ENCODE measurements at places on chromosomes 1 and 21.
A peak's percentile ranks its signal among the peaks of the same experiment; 100 is the strongest.

DNA sequence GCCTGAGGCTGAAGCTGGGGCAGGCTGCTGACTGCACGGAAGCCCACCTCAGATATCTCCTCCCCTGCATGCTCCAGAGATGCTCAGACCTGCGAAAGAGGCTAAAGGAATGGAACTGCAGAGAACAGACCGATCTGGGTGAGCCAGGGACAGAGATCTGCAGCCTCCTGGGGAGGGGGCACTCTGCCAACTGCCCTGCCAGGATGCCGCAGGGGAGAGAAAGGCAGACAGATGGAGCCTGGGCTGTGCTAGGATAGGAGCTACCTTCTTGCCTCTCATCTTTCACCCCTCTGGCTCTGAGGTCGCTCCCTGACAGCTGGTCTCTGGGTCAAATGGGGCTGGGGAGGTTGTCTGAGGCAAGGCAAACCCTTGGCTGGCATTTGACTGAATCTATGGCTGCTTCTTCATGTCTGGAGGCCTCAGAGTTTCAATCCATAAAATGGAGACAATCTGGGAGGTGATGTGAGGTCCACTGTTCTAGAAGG, 238.2 kb downstream of the GRIK3 start:
- no peak for DNase-seq

DNA sequence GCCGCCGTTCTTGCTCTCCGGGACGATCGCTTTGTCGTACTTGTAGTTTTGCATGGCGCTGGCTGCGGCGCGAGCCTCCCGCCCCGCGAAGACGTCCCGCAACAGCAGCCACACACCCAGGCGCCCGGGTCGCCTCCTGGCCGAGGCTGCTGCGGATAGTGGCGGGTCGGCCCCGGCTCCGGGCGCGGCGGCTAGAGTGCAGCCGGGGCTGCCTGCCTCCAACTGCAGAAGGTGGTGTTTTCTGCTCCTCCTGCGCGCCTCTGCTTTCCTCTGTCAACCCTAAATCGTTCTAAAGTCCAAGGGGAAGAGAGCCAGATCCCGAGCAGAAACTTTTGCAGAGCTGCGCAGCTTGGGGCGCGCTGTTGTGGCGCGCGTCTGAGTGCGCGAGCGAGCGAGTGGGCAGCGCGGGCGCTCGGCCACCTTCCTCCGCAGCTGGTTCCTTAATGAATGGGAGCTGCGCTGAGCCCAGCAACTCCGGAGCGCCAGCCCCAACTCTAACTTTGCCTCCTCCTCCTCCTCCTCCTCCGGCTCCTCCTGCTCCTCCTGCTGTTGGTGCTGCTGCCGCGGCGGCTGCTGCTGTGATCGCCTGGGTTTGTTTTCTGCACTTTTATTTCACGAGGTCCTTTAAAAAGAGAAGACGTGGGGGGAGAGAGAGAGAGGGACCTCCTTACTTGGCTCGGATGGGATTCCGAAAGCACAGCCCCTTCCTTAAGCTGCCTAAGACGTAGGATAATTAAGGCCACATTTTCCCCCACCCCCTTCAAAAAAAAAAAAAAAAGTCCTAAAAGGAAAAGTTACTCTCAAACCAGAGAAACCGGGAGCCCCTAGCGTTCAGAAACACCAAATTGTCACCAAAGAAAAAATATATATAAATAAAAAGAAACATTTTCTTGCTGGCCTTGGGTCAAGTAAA, at the start of gene PLPP3:
TSS of gene PLPP3 (minus strand) at position 601 of the 913 bp plus-strand sequence. CDS start at position 54, 547 bp downstream.
- peak; percentile 68 for DNase-seq

- no peak for DNase-seq
These were observed 103.6 kb downstream of the PSMG1 start for GRCh38 chr21:39079617-39080016.

GRCh38 chr1:91779548-91780021, 106.4 kb downstream of the TGFBR3 start:
- no peak for DNase-seq

DNA sequence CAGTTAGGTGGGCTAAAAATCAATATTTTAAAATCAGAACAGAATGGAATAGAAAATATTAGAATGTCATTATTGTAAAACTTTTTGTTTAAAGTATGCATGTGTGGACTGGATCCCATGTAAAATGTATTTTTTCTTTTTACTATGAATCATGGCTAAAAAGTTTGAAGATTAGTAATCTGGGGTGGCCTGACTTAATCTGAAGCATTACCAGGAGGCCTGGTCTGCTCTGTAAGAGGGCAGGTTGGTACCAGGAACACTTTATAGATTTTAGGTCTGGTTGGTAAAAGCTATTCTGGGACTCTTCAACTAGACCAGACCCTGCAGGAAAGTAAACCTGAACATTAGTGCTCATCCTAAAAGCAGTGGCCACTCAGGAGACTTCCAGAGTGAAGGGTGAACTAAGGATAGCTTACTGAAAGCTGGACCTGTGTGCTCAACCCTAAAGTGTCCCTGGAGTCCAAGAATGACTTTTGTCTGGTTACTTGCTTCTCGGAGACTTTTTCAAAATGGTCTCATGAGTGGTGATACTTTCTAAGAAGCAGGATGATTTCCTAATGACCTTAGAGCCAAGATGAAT, 16.5 kb downstream of the RGL1 start:
- DNase-seq, result no peak

DNA sequence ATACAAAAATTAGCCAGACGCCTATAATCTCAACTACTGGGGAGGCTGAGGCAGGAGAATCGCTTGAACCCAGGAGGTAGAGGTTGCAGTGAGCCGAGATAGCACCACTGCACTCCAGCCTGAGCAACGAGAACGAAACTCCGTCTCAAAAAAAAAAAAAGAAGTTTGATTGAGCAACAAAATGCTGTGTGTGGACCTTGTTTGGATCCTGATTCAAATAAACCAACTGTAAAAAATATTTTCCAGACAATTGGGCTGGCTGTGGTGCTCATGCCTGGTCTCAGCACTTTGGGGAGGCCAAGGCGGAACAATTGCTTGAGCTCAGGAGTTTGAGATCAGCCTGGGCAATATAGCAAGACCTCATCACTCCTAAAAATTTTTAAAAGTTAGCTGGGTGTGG, 16.8 kb downstream of the PTAFR start:
- DNase-seq, result no peak

DNA sequence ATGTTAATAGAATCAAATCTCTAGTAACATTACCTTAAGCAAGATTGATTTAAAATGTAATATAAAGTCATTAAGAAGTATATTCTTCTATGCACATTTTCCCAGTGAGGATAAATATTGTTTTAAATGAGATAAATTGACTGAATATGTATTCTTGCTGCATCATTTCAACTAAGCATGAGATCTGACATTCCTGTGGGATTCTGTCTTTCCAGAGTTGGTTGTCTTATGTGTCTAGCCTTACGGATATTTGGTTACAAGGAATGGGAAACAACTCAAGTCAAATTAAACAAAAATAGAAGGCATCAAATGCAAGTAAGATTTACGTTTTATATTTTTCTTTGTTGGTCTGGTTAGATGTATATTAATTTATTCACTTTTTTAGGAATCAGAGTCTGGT, 287.5 kb downstream of the PTGER3 start:
- DNase-seq, result no peak

DNA sequence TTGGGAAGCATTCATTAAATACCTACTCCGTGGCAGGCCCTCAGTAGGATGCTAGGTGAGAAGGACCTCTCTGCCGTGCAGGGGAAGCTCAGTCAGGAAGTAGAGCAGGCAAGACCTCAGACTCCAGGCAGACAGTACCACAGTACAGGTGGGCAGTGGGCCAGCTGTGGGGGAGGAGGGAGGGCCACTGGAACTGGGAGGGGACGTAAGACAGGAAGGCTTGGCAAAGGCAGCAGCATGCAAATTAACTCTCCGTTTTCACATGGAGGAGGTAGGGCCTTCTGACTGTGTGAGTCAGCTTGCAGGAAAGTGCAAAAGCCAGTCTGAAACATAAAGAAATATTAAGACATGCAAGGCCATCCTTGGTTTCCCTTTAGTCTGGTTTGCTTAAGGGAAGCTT, 157.7 kb downstream of the TRIM33 start:
- DNase-seq, result no peak

DNA sequence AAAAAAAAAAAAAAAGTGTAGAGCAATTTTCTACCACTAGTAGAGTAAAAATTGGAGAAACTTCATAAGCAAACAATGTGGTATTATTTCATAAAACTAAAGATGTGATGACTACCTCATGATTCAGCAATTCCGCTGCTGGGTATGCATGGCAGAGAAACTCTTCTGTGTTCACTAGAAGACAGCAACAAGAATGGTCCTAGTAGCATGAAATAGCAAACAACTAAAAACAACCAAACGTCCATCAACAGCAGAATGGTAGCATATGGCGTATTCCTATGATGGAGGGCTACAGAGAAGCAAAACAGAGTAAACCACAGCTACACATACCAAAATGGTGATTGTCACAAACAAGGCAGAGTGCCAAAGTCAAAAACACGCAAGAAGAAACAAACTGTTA, 18.9 kb downstream of the HTR1D start:
- DNase-seq, result no peak

DNA sequence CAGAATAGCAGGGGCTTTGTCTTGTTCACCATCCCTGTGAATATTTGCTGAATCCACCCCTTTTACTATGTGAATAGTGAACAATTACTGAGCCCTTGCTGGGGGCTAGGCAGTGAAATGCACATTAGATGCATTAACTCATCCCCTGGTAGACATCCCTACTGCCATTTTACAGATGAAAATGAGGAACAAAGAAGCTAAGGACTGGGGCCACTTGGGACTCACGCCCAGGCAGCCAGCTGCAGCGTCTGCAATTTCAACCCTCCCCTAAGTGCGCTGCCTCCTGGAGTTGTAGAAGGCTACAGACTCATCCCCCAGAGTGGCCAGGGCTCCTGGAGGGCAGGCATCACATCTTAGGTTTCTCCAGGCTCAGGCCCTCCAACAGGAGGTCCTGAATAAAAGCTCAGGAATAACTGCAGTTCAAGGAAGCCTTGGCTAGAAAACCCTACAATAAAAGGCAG, 31.6 kb downstream of the CAPZB start:
- no peak for DNase-seq

GRCh38 chr1:180836449-180836848, 76.2 kb upstream of the KIAA1614 start:
- DNase-seq, result no peak

DNA sequence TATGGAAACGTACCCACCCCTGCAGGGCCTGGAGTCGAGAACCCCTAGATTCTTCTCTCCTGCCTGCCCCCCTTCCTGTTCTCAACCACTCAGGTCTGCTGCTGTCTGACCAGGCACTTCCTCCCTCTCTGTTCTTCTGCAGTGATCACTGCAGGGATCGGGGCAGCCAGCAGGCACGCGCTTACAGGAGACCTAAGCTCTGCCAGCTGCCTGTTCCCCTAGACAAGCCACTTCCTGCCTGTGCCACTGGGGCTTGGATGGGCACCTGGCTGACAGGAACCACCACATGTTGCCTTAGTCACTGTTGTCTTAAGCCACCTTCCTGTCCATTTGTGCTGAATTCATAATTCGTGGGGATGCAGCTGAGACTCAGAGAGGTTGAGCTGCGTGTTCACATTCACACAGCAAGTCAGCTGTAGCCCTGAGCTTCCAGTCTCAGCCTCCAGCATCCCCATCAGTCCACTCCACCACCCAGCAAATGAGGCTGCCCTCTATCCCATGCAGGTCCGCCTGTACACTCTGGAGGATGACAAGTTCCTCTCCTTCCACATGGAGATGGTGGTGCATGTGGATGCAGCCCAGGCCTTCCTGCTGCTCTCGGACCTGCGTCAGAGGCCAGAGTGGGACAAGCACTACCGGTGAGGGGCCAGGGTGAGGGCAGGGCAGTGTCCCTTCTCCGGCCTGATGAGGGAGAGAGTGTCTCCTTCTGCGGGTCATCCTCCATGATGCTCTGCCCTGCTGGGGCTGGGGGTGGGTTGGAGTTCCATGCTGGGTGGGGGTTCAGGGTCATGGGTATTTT, 18.6 kb downstream of the FAM151A start:
- DNase-seq, result no peak

- DNase-seq, result no peak
These were observed 9.9 kb downstream of the F3 start for GRCh38 chr1:94531664-94532063.

DNA sequence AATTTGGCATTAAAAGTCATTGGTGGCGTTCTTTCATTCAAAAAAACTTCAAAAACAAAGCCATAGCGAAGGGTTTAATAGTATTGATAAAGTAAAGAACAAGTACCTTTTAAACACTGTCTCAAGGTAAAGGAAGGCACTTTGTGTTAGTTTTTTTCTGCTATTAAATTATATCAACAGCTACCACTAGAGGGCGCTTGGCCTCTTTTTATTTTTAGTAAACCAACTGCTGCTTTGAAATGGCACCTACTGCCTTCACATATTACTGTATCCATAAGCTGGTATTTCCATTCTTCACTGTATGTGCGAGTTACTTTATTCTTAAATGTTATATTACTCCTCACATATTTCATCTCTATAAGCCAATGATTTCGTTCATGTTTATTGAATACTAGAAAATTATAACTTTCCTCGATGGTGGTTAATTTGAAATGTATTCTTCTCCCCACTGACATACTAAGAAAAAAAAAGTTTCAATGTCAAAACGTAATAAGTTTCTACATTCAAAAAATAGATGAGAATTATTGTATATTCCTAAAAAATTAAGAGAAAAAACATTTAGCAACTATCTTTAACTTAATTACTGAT, 125.7 kb upstream of the CXADR start:
- DNase-seq, result peak; percentile 59

DNA sequence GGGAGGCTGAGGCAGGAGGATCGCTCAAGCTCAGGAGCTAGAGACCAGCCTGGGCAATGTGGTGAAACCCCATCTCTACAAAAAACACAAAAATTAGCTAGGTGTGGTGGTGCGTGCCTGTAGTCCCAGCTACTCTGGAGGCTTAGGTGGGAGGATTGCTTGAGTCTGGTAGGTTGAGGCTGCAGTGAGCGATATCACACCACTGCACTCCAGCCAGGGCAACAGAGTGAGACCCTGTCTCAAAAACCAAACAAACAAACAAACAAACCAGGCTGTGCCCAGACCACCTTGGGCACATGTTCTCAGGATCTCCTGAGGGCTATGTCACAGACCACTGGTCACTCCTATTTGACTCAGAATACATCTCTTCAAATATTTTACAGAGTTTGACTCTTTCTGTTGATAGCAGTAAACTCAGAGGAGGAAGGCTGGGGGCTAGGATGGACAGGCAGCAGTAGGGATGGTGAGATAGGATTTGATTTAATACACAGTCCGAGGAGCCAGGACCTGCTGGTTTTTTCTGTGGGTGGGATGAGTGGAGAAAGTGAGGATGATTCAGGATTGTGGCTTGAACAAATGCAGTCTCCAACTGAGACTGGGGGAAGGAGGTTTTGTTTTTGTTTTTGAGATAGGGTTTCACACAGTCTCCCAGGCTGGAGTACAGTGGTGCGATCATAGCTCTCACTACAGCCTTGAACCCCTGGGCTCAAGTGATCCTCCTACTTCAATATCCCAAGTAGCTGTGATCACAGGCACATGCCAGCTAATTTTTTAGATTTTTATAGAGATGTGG, 46.5 kb downstream of the OLFML3 start:
- no peak for DNase-seq

DNA sequence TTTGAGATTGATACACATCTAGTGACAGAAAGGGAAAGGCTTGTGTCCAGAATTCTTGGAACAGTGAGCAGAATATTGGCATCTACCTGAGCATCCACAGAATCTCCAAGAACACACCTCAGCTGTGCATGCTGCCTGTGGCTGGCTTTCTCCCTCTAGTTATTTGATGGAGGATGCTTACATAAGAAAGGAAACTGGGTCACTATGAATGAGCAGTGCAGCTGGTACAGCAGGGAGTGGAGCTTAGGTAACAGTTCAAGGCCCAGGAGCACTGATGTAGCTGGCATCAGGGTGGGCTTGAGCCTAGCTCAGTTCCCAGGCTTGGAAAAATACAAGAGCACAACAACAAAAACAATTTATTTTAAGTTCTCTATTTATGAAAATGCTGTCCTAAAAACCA, 26.3 kb downstream of the RGS8 start:
- DNase-seq, result no peak

GRCh38 chr1:95304803-95305202, 70.8 kb downstream of the RWDD3 start:
- DNase-seq, result no peak
